ENCODE measurements at places on chromosomes 16 and 17.
A peak's percentile ranks its signal among the peaks of the same experiment; 100 is the strongest.

GRCh38 chr16:59045501-59045900, 311.4 kb upstream of the GOT2 start:
- DNase-seq = no peak

GRCh38 chr16:8725513-8726178, 51.2 kb downstream of the ABAT start:
- peak; percentile 42 for DNase-seq

DNA sequence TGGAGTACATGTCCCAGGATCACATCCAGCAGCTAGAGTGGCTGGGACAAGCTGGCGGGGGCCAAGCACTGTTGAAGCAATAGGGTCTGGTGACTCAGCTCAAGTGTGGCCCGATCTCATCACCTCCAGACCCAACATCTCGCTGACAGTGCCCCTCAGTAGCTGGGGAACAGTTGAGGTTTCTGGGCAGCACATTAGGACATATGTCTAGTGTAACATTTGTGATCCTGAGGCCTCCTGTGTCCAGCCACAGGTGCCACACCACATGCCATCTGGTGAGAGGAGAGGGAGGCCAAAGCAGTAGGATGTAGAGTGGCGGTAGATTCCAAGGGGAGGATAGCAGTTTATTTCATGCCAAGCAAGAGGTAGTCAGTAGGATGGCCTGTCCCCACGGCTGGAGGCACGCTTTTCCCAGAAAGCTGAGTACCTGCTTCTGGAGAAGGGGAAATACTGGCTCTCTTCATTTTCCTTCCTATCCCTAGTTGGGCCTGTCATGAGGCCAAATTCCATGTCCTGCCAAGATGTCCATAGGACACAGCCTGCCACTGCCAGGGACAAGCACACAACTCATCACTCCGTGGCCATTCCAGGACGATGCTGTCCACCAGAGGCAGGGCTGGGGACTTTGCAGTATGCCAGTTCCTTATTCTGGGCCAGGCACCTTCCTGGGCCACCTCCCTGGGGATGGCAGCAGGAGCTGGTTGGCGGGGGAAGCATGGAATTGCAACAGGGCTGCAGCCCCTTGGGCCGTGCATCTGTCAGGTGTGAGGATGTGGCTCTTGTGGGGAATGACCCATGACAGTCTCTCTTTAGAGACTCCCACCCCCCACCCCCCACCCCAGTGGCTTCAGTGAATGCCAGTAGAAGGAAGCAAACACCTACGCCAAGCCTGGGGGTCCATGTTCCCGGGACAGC, 24.0 kb downstream of the GGA3 start:
- DNase-seq = no peak

DNA sequence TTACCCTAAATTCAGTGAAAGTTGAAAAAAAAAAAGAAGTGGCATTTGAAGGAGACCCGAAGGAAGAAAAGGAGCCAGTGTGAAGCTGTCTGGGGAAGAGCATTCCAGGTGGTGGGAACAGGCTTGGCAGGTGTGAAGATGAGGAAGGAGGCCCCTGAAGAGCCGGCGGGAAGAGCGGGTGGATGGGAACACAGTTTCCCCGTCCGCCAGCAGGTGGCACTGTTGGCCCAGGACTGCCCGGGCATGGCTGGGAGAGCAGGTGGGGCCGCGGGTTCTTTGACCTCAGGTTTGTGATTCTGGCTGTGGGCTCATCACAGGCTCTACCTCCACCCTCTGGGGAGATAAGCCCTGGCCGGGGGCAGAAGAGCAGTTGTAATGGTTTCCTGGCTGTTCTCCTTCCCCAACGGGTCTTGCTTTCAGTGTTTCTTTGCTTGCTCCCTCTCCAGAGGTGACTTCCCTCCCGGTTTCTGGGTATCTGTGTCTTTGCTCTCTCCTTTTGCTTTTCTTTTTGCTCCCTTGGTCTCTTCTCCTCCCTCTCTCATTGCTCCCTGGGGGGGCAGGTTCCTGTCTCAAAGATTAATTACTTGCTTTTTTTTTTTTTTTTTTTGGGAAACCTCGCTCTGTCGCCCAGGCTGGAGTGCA, 32.3 kb downstream of the RAP1GAP2 start:
- DNase-seq = no peak

GRCh38 chr16:67447508-67448076, 16.7 kb downstream of the HSD11B2 start:
- DNase-seq = peak; percentile 80

GRCh38 chr16:83400234-83400633, 407.5 kb upstream of the HSBP1 start:
- no peak for DNase-seq

- DNase-seq = peak; percentile 93
Observed at GRCh38 chr16:53224951-53225533, 170.3 kb downstream of the CHD9 start.

DNA sequence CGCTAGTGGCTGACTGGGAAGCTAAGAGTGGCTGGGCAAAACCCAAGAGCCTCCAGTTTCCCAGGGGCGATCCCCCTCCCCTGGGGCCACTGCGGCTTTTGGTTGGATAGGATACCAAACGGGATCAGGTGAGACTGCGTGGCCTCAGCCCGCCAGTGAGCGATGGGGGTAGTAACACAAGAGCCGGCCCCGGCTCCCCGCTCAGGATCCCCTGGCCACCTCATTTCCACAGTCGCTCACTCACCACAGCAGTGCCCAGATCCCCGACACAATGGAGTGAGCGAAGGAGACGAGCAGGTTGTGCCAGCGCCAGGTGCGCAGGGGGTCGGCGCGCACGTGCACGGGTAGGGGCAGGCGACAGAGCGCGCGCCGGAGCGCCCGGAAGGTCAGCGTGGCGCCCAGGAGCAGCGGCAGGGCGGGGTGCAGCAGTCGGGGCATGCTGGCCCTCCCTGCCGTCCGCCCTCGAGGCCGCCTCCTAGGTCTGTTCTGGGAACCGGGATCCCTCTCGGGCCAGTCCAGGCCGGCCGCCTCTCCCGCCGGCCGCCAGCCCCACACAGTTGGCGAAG, 290 bp downstream of the TLCD1 start:
- peak; percentile 59 for DNase-seq

DNA sequence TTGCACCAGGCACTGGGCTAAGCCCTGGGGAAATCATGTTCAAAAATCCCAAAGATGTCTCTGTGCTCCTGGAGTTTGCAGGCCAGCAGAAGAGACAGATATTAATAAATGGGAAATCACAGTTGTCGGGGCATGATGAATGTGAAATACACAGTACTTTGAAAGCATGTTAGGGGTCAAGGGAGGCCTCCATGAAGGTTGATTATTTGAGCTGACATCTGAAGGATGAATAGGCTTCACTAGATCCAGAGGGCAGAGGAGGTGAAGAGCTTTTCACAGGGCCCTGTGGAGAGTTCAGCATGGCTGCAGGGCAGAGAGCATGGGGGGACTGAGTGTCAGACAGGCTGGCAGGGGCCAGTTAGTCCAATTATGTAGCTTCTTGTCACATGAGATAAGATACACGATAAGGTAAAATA, 2.6 kb downstream of the ANKRD40CL start:
- DNase-seq = no peak

- no peak for DNase-seq
Observed at GRCh38 chr16:16150117-16150877, 73.0 kb downstream of the ABCC6 start.

- no peak for DNase-seq
Observed at GRCh38 chr17:42005166-42005565, 12.1 kb downstream of the DNAJC7 start.

- DNase-seq = no peak
Observed at GRCh38 chr17:49525831-49526741, 31.0 kb downstream of the NGFR start.

DNA sequence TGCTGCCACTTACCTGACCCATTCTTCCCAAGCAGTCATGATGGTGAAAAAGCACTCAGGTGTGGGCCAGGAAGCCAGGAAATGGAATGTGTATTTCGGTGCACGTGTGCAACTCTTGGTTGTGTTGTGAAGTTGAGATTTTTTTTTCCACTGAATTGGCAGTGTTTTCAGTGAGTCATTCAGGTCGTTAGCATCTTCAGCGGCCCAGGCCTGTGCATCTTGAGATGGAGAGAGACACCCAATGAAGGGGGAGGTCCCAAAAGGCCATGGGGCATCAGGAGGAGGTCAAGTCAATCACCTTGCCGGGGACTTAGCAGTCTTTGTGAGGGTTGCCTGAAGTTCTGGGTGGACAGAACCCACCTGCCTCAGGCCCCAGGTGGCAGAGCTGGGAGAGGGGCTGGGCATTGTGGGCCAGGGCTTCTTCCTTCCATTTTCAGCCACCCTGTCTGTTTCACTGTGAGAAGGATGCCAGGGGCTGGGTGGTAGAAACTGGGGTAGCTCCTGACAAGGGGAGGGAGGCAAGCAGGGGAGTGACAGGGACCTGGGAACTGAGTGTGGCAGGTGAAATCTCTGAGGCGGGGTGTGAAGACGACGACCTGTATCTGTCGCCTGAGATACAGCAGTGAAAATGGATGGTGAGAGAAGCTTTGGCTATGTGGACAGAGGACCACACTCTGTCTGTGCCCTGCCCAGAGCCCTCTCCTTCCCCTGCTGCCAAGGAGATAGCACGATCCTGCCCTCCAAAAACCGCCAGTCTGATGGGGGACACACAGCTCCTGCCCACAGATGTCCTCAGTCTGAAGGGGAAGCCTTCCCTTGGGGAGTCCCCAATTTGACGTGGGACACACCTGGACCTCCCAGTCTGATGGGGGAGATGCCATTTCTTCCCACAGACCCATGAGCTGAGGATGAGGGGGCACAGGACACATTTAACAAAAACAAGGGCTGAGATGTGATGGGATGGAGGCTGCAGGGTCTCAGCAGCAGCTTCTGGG, 11.9 kb downstream of the TBKBP1 start:
- no peak for DNase-seq

DNA sequence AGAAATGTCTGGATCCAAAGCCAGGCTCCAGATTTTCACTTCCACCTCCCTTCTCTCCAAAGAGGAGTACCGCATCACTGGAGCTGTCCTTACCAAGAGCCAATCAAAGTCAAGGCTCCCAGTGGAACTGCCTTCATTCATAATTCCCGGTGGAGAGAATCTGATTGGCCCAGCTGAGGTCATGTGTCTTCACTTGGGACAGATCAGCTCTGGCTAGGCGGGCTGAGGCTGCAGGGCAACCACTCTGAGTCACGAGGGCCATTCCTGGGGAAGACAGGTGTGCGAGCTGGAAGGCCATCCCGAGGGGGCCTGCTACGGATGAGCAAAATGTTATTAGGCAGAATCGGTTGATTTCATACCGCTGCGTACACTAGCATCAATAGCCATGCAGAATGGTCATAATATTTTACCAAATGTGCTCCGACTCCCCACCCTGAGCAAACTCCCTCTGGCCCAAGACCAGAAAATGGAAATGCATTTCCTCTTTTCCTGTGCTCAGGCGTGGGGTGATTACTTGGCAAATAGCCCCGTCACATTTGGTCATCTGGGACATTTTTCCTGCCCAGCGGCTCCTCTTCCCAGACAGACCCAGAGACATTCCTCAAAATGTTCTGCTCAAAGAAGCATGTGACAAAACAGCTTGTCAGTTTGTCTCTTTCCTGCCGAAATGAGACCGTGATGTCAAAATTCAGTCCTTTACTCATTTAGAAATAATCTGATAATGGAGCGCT, 111.1 kb downstream of the AIPL1 start:
- DNase-seq = no peak

GRCh38 chr16:30380803-30381208, 1.6 kb downstream of the SEPTIN1 start:
- DNase-seq = no peak

- DNase-seq = no peak
Observed at GRCh38 chr17:16652847-16653366, 743 bp downstream of the ZNF624 start.

DNA sequence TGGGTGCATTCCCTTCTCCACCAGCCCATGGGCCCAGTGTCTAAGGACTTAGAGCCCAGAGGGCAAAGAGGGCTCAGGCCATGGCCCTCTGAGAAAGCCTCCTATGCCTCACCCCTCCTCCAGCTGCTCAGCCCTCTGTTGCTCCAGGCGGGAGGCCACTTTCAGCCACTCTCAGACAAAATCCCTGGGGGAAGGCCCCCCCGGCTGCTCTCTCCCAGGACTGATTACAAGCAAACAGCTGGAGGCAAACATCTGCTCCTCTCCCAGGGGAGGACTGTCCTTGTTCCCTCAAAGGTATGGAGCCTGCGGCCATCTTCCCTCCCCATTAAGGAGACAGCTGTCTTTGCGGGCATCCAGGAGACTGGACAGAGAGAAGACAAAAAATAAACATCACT, 54.9 kb upstream of the DLX4 start:
- no peak for DNase-seq

DNA sequence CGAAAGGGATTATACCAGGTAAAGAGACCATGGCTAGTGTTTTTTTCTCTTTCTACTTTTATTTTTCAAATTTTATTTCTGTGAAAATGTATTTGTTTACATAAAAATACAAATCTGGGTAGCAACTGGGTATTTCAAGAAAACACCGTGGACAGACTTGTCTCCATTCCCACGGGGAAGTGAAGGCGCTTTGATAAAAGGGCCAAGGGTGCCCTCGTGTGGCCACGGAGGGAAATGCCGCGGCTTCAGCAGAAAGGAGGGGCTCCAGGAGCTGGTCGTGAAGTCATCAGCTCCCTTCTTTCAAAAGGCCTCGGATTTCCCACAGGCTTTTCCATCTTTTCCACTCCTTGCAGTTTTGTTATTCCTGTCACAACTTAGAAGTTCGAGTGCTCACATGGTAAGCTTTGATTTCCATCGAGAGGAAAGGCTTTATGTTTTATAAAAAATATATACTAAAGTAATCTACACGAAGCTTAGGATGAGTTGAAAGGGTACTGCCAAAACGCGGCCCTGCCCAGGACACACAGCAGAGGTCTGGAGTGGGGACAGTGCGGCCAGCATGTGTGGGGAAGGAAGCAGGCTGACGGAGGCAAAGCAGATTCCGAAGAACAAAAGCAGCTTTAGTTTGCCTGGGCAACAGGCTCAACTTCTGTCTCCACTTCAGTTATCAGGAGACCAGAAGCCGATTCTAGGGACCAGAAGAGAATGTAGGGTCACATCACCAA, 15.3 kb upstream of the MNT start:
- DNase-seq = peak; percentile 71

DNA sequence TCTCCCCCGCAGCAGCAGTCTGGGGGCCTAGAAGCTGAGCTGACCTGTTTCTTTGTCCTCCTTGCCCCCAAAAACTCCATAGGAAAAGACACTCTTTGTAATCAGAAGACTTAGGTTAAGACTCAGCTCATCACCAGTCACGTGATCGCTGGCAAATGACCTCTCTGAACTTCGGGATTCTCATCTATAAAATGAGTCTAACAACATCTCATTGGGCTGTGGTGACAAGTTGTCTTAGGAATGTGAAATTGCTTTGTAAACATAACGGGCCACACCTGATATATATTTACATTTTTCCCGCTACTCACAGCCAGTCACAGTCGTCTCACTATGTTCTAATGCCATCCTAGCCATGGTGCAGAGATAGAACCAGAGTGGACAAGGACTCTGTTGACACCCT, 86.0 kb upstream of the LHX1 start:
- no peak for DNase-seq

GRCh38 chr17:44348234-44348987, 3.3 kb downstream of the GRN start:
- DNase-seq = peak; percentile 99

Measured in MV-4-11 (cell line).